Mesenteric fat pad (tissue), 1 donor: ENCODE measurements at places on chromosomes 4 and X.

- peak; percentile 64 for DNase-seq
Observed at GRCh38 chr4:6111354-6111960, 88.9 kb downstream of the JAKMIP1 start.

- DNase-seq = peak; percentile 87
Observed at GRCh38 chr4:1244081-1244977, 4.6 kb downstream of the CTBP1 start.

DNA sequence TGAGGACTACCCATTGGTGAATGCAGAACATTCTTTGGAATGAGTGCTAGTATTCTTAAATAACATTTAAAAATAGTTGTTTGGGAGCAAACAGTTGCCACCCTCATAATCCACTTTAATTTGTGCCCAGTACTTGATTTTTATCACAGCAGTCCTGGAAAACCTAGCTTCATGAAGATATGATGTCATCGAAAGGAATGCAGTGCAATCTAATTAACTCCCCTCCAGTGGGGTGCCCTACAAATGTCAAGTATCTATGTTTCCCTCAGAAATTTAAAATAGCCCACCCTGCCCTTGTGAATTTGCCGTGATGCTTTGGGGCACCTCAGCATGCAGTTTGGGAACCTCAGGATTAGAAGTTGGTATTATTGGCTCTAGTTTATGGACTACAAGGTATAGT is 5.4 kb downstream of the RAB9A start:
- no peak for DNase-seq

DNA sequence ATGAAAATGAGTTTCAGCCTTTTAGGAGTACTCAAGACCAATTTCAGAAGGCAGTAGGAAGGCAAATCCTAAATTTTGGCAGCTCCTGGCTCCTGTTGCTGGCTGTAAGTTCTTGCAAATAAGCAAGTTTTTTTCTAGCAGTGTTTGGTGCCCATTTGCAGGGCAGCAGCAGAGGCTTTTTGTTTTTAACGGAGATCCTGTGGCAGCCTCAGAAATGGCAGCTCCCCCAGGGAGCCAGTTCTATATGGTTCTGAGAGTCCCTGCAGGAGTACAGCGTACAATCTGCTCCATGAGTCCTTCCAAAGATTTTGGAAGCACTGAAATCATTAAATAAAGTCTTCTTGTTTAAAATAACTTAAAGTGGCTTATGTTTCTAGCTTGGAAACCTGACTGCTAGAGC is 171.9 kb downstream of the NDST4 start:
- DNase-seq = no peak

- no peak for DNase-seq
Observed at GRCh38 chr4:32196950-32197688, 1477.0 kb downstream of the PCDH7 start.

GRCh38 chrX:8815460-8816065 is 14.4 kb upstream of the FAM9A start:
- no peak for DNase-seq

DNA sequence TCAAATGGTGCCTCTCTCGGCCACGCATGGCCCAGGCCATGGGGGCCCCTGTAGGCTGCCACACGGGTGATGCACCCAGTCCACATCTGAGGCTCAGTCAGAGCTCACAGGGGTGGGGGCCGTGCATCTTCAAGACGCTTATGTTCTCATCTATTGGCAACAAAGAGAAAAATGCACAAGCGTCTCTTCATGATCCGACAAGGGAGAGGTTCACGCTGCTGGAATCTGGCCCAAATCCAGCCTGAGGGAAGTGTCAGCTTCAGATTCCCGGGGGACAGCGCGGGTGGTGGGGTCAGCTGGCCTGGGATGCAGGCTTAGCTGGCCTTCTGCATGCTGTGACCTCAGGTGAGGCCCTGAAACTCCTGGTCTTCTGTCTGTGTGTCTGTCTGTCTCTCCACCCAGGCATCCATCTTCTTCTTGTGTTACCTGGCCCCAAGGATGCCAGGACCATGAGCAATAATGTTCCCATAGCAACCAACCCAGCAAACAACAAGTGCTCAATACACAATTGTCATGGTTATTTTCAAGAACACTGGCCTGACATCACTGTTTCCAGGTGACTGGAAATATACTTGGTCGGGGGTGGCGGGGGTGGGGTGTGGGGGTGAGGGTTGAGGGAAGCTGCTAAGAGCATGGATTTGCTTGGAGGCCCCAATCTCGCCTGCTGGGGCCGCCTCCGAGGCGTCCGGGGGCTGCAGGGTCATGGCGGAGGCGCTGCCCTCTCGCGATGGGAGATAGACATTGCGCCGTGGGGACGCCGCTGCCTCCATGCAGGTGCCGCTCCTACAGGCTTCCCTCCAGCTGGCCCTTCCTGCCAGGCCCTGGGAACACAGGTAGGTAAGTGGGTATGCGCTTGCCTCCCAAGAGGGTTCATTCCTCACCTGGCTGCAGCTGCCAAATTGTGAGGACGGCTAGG is 48.3 kb downstream of the ABLIM2 start:
- no peak for DNase-seq

DNA sequence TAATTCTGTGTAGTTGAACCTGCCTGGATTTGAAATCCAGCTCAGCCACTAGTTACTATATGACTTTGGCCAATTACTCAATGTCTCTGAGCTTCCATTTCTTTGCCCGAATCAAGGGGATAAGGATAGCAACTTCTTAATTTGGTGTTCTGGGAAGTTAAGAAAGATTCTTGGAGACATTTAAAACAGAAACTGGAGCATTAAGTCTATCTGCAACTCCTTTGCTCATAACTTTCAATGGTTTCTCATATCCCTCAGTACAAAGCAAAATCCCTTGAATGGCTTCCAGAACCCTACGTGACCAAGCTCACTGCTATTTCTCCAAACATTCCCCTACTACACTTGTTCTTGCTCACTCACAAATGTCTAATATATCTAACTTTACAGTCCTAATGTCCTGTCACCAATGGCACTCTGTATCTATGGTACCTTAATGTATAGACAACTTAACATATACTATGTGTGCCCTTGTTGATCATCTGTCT is 849.1 kb upstream of the SLIT2 start:
- DNase-seq = no peak

DNA sequence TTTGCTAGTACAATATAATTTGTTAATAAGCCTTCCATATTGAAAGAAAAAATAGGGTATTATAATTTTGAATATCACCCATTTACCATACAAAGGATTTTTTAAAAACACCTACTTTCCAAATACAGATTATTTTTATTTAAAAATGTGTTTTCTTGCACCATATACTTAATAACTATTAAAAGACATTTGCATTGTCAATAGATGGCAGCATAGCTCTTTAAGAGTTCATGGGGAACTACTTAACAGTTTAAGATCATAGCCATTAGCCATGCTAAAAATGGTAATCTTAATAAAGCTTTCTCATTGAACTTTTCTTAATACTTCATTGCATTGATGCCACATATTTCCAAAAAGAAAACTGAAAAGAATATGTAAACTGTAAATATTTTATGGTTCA is 1995.9 kb downstream of the C4orf33 start:
- no peak for DNase-seq

DNA sequence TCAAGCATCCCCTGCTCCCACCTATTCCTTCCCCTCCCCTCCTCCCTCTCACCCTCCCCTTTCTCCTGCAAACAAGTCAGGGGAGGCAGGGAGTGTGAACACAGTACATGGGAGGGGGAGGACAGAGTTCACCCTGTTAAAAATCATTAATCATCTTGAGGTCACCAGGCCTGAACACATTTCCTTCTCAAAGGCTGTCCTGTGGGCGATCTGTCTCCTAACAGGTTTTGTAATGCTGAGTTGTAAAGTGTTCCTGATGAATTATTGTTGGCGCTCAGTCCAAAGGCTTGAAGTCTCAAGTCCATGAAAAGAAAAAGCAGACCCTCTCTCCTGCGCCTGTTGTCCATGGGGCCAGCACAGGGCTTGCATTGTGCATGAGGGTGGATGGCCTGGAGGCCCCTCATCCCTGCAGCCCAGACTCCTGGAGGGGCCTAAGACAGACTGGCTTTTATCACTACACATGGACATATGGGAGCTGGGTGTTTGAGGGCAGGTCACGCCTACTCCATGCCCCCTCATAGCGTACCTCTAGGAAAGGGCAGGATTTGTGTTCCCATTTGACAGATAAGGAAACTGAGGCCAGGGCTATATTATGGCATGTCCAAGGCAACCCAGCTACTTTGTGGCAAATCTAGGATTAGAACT is 189.1 kb downstream of the RAB28 start:
- no peak for DNase-seq

DNA sequence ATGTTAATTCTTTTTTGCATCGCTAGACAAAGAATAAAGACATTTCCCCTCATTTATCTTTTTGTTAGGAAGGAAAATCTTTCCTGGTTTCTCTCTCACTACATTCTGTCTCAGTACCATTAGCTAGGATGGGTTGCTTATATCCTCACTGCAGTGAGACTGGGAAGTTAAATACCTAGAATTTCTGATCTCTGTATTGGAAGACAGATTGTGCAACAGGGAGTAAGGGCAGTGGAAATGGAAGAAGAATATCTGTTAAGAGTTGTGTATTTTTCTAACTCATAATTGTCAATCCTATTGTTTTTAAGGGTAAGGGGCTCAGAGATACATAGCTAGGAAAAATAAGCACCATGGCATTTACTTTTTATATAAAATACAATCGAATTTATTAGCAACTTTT is 19.6 kb downstream of the PTPN13 start:
- DNase-seq = no peak

- no peak for DNase-seq
Observed at GRCh38 chr4:185112104-185112503, 31.0 kb upstream of the SLC25A4 start.

GRCh38 chr4:174037049-174037448 is 246.4 kb downstream of the FBXO8 start:
- DNase-seq = no peak

GRCh38 chrX:2325076-2325784 is 175.5 kb downstream of the DHRSX start:
- no peak for DNase-seq

GRCh38 chrX:37779857-37780256 is at the start of gene CYBB:
TSS of gene CYBB (plus strand) at chrX:37780059. CDS start at chrX:37780078, 19 bp downstream.
- DNase-seq = no peak

GRCh38 chrX:16970977-16971376 is 24.5 kb downstream of the REPS2 start:
- DNase-seq = no peak

GRCh38 chr4:168336837-168337549 is 18.4 kb upstream of the DDX60 start:
- DNase-seq = no peak

- no peak for DNase-seq
Observed at GRCh38 chrX:39002466-39002865, 201.2 kb downstream of the MID1IP1 start.

DNA sequence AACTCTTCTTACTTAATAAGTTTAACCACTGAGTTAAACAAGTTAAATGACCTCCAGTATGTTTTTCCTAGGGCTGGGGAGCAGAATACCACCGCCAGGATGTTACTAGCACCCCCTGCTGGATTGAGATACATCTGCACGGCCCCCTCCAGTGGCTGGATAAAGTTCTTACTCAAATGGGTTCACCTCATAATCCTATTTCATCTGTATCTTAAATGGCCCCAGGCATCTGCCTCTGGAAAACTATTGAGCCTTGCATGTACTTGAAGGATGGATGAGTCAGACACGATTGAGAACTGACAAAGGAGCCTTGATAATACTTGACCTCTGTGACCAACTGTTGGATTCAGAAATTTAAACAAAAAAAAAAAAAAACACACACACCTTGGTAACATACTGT is 61.5 kb upstream of the MMAA start:
- no peak for DNase-seq

GRCh38 chrX:46642145-46642544 is 68.6 kb downstream of the CHST7 start:
- DNase-seq = no peak

- DNase-seq = no peak
Observed at GRCh38 chr4:108483079-108483478, 137.3 kb upstream of the RPL34 start.

DNA sequence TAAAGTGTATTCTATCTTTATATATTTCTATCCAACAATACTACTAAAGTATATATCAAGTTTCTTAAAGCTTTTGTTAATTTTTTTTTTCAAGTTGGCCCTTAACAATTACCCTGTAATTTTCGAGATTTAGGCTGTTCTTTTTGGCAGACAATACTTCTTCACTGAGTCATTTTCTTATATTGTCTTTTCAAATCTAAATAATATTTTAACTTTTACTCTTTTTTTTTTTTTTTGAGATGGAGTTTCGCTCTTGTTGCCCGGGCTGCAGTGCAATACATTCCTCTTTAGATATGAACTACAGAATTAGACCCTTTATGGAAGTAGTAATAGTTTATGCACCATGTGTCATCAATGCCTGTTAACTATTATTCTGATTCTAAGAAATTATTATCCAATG is 120.7 kb downstream of the GLRA3 start:
- no peak for DNase-seq

- DNase-seq = no peak
Observed at GRCh38 chr4:47217884-47218283, 186.5 kb downstream of the GABRB1 start.

DNA sequence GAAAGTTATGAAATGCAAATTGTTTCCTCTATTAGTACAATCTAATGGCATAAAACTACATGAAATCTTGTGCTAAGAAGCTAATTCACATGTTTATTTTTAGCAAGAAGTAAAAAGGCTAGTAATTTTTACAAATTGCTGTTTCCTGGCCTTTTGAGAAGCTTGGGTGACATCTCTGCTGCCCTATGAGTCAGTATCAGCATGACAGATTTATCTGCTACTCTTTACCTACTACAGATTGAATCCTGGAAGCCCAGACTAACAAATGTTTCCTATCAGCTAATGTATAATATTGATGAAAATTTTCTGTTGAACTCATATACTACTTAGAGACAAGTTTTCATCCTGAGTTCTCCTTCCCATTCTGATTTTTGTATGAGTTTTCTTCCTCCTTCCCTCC is 232.4 kb downstream of the DCTD start:
- DNase-seq = no peak

DNA sequence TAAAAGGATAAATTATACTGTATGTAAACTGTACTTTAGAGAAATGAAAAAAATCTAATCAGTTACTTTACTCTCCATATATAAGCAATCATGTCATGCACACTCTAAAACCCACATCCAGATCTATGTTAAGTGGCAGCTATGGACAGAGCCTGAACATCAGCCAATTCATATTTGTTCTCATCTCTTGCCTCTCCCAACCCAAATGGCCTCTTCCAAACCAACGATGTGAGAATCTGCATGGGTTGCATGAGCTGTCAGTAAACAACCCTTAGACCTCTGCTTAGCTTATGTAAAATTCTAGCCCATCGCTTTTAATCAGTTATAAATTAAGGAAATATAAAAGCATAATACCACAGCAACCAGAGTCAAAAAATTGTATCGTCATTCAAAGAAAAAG is 288.7 kb upstream of the INTU start:
- DNase-seq = no peak

GRCh38 chr4:33086331-33086925 is 2366.3 kb downstream of the PCDH7 start:
- DNase-seq = no peak
